ENCODE measurements at places on chromosomes 6 and 20.

GRCh38 chr6:116385459-116385802 lies 14.7 kb downstream of the DSE start:
- DNase-seq, result no peak

GRCh38 chr20:15031546-15032351 lies 694.3 kb upstream of the FLRT3 start:
- no peak for DNase-seq

- no peak for DNase-seq
Observed at GRCh38 chr6:69331886-69332285, 464.9 kb downstream of the LMBRD1 start.

GRCh38 chr6:21738180-21739094 lies 144.9 kb downstream of the SOX4 start:
- no peak for DNase-seq

GRCh38 chr6:104955491-104955890 lies 1.4 kb upstream of the LIN28B start:
- no peak for DNase-seq

- no peak for DNase-seq
Observed at GRCh38 chr6:54094293-54094692, 16.9 kb upstream of the MLIP start.

- DNase-seq, result peak; percentile 24
Observed at GRCh38 chr20:50304501-50304856, 113.8 kb downstream of the CEBPB start.

- DNase-seq, result no peak
Observed at GRCh38 chr20:44501448-44501847, 20.4 kb downstream of the SERINC3 start.

GRCh38 chr6:134467620-134468019 lies 149.7 kb upstream of the SGK1 start:
- DNase-seq, result no peak

- DNase-seq, result peak; percentile 10
Observed at GRCh38 chr20:36957875-36958667, 6.6 kb upstream of the SAMHD1 start.

GRCh38 chr20:46058599-46059281 lies 29.7 kb downstream of the SLC12A5 start:
- DNase-seq, result no peak

- DNase-seq, result no peak
Observed at GRCh38 chr20:59743308-59743707, 139.0 kb downstream of the PHACTR3 start.

- DNase-seq, result no peak
Observed at GRCh38 chr20:48015141-48015910, 230.0 kb upstream of the SULF2 start.

DNA sequence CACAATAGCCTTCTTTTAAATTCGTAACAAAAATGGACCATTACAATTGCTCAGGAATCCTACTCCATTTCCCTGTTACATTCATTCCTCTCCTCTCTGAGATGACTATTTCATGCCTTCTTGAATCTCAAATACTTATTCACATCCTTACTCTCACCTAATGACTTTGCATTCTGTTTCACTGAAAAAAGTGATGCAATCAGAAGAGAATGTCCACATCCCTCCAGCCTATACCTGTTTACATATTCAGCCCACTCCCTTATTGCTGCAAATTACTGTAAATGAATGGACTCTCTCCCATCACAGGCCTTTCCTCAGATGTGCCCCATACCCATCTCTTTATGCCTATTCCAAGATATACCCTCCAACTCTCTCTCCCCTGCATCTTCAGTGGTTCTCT lies 8.6 kb downstream of the TAAR1 start:
- no peak for DNase-seq

- no peak for DNase-seq
Observed at GRCh38 chr20:13092111-13092510, 83.3 kb downstream of the SPTLC3 start.

DNA sequence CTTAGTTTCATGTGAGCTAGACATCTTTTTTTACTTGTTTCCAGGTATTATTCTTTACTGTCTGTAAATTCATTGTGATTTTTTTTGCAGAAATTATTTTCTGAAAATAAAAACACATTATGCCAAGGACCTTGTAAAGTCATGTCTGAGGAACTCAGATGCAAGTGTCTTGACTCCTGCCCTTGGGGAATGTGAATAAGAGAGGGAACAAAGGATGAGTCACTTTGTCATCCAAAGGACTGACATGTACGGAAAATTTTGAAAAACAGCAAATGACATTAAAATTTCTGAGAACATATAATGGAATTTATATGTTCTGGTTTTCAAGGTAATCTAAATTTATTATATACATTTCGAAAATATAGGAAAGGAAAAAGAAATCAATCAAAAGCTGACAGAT lies 660.4 kb downstream of the CD109 start:
- DNase-seq, result no peak

DNA sequence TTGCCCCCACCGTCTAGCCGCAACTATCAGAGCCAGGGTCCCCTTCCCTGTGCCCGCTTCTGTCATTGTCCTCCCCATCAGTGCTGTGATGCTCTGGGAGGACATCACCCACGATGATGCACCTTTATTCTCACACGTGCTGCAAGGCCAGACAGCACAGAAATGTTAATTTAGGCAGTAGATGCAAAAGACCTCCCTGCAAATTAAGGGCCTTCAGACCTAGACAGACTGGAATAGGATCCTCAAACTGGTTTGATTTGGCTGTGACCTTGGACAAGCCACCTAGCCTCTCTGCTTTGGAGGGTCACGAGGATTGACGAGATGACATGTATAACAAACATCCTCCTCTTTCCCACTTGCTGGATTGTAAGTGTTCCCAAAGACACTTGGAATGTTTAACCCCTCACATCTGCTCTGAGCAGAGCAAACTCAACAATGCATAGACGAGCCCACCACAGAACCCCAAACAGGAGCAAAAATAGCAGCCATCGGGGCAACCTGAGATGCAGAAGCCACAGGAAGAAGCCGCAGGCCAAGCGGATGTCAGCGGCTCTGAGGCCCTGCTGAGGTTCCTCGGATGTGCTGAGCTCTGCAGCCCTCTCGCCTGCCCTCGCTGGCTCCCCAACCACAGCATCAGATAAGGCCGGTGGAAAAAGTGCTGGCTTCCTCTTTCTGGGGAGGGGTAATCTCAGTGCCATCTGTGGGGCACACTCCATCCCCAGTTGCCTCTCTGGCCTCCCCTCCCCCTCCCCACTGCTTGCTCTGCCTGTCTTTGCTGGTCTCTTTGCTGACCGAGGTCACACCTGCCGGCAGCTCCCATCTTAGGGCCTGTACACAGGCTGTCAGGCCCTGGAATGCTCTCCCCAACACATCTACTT lies 35.3 kb downstream of the TOX2 start:
- peak; percentile 21 for DNase-seq

- DNase-seq, result no peak
Observed at GRCh38 chr6:16198061-16198705, 40.2 kb upstream of the GMPR start.

- no peak for DNase-seq
Observed at GRCh38 chr6:39092124-39092523, 22.9 kb downstream of the SAYSD1 start.

GRCh38 chr6:154267508-154268106 lies 89.0 kb downstream of the IPCEF1 start:
- no peak for DNase-seq

- no peak for DNase-seq
Observed at GRCh38 chr6:43680308-43681200, 7.0 kb downstream of the MRPS18A start.

GRCh38 chr6:19492636-19493405 lies 344.3 kb upstream of the ID4 start:
- DNase-seq, result no peak

- no peak for DNase-seq
Observed at GRCh38 chr20:32510120-32510600, 75.0 kb downstream of the NOL4L start.

DNA sequence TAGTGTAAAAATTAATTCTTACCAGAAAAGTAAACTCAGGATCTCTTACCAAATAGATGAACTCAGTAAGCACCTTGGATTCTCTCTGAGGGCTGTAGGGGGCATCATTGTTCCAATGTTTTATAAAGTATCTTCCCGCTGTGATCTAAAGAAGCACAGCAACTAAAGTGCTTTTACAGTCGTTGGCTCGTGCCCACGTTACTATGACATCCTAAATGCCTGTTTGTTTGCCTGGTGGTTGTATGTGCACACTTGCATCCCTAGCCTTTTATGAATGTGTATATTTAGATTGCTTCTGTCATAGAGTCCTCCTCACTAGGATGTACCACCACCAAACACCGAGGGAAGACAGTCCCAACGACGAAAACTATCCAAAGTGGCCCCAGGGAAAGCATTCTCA lies 34.5 kb downstream of the SLX4IP start:
- peak; percentile 40 for DNase-seq

DNA sequence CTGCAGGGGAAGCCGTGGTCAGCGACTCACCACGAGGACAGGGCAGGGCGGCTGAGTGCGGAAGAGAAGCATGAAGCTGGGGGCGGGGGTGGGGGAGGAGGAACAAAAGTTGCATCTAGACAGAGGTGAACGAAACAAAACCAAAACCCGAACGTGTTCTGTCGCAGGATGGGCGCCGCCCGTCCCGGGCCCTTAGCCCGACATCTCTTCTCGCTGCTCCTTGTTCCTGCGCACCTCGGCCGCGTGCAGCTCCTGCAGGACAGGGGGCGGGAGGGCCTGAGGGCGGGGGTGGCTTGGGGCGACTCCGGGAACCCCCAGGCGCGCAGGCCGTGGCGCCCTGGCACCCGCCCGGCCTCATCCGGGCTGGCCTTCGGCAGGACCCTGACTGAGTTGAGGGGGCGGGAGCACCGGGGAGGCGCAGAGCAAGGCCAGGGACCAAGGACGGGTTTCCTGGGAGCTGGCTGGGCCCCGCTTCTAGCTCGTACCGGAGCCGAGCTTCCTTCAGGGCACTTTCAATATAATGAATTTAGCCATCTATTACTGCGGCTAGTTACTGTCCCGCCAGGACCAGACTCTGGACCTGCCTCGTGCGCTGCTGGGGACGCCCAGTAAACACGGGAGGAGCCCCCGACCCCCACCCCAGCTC lies 12.0 kb downstream of the STMN3 start:
- no peak for DNase-seq

DNA sequence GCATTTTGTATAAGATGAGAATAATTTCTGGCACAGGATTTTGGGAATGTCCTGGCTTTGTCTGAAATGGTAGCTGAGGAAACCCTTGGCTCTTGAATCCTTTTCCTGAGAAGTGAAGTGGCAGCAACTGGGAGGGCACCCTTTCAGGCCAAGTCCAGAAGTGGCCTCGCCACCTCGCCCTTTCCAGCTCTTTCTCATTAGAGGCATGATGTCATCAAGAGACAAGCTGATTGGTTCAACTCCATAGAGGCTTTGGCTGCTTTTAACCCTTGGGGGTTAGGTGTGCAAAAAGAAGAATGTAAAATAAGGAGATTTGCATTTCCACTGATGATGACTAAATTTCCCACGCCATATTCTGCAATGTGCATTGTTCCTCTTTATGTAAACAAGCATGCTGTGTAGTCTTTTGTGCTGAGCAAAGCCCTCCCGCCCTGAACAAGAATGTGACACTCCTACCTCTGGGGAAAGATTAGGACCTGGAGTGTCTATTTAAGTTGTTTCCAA lies 116.5 kb downstream of the TCP11 start:
- DNase-seq, result no peak

GRCh38 chr20:56706867-56707360 lies 77.8 kb downstream of the TFAP2C start:
- DNase-seq, result no peak

GRCh38 chr6:11459079-11459610 lies 78.4 kb upstream of the TMEM170B start:
- no peak for DNase-seq

GRCh38 chr20:35828916-35829315 lies 57.1 kb downstream of the PHF20 start:
- DNase-seq, result no peak

GRCh38 chr20:20839771-20840170 lies 127.3 kb upstream of the RALGAPA2 start:
- no peak for DNase-seq

Data from substantia nigra (tissue), 51 donors.